ENCODE measurements at places on chromosomes 1 and 21.

DNA sequence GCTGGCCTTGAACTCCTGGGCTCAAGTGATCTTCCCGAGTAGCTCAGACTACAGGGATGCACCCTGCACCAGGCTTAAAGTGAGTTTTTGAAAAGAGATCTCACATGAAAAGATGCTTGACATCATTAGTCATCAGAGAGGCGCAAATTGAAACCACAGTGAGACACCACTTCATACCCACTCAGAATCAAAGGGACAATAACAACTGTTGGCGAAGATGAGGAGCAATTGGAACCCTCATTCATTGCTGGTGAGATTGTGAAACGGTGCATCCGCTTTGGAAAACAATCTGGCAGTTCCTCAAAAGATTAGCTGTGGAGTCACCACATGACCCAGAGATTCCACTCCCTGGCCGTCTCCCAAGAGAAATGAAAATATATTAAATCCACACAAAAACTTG lies 122.3 kb downstream of the PGBD5 start:
- no peak for DNase-seq

GRCh38 chr1:116131866-116132605 lies 20.8 kb downstream of the MAB21L3 start:
- no peak for DNase-seq

- DNase-seq, result no peak
Measured at GRCh38 chr21:35023396-35024070, 25.6 kb downstream of the RUNX1 start.

DNA sequence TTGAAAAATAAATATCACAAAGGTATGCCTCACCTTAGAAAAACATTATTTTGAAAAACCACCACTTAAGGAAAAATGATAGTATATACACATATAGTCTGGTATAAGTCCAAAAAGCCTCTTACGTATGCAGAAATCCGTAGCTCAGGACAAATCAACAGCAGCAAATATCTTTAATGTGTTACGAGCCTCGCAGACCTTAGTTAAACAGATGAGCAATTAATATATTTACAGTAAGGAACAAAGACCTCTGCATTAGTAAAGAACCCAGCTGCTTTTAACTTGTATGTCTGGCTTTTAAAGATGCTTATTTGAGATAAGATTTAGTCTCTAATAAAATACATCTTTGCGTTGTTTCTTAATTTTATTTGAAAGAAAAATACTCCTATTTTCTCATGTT lies 79.9 kb upstream of the CHRM3 start:
- DNase-seq, result no peak

DNA sequence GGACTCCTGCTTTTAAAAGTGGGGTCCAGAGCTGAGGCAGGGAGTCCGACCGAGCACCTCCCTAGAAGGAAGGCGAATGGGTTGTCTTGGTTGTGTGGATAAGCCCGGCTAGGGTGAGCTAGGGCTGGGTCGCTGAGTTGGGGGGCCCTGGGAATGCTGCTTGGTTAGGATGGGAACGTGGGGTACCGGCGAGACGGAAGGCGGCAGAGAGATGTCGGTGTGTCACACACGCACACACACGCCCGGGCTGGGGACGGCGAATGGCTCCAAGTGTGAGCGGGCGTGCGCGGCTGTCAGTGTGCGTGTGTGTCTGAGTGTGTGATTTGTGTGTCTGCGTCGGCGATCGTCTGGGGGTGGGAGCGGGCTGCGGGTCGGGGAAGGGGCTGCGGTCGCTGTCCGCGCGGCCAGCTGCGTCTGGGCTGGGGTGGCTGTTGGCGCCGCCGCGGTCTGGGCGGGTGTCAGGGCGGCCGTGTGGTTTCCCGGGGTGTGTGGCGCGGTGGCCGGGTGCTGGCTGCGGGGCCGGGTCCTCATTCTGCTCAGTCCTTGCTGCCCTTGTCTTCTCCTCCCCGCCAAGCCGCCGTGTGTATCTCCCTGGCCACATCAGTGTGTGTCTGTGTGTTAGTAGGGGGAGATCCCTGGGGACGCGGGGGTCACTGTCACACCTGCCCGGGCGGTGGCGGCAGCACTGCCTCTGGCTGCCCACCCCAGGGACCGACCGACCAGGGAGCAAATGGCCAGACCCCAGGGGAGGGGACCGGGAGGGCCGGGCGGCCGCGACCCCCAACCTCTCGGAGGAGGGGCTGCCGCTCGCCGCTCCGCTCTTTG lies 1.1 kb downstream of the EFNA3 start:
- DNase-seq, result no peak

- no peak for DNase-seq
Measured at GRCh38 chr1:167126317-167126716, 32.4 kb downstream of the STYXL2 start.

DNA sequence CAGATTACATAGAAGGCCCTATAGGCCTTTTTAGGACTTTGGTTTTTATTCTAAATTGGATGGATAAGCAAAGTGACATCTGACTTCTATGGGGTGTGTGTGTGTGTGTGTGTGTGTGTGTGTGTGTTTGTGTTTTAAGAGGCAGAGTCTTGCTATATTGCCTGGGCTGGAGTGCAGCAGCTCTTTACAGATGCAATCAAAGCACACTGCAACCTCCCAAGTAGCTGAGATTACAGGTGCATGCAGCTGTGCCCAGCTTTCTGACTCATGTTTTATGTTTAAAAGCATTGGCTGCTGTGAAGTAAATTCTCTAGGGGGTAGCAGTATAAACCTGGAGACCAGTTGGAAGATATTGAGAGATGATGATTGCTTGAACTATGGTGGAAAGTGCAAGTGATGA lies 12.4 kb upstream of the EVI5 start:
- no peak for DNase-seq

DNA sequence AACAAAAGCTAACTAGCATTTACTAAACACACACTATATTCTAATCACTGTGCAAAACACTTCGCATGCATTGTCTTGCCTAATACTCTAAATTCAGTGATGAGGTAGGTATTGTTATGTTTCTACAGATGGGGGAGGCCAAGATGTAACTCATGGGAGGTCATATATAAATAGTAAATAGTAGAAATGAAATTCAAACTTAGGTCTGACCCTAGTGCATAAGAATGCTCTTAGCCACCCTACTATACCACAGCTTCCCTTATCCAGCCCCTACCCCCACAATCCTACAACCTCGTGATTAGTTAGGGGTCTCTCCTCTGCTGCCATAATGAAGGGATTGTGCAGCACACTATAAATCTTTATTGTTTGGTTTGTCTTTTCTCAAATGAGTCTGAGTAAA lies 3.3 kb downstream of the PFDN2 start:
- no peak for DNase-seq
